ENCODE measurements at places on chromosomes 5 and 9.

DNA sequence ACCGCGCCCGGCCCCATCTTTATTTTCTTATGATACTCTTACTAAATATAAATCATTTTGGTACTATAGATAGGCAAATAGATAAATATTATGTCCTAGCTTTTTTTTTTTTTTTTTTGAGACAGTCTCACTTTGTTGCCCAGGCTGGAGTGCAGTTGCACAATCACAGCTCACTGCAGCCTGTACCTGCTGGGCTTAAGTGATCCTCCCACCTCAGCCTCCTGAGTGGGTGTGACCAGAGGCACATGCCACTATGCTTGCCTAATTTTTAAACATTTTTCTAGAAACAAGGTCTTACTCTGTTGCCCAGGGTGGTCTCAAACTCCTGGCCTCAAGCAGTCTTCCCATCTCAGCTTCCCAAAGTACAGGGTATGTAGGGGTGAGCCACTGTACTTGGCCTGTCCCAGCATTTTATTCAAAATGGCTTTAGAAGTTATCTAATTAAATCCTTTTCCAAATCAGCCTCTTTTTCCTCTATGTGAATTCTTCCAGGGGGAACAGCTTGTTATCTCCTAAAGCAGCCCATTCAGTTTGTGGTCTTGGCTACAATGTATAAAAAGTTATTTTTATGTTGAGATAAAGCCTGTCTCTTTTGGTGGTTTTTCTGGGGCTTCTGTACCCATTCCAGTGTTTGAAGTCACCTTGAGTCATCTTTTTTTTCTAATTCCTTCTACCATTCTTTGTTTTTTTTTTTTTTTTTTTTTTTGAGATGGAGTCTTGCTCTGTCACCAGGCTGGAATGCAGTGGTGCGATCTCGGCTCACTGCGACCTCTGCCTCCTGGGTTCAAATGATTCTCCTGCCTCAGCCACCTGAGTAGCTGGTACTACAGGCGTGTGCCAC is 12.1 kb downstream of the MELK start:
- no peak for DNase-seq

DNA sequence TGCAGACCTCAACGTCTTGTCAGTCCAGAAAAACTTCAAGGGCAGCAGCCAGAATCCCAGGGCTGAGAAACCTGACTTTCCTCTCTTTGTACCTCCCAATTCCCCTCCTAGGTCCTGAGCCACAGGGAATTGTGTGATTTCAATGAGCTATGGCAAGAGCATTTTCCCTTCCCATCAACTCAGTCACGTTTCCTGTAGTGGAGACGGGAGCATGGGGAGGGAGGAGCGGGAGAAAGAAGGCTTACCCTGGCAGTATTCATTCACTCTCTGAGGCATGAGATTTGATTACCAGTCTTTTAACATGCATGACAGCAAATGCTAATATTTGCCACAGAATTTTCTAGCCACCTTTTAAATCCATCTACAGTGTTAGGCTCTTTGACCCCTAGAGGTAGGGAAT is 109.4 kb upstream of the TBCA start:
- DNase-seq = no peak

GRCh38 chr5:139383275-139383992 is at the start of gene SLC23A1:
Gene SLC23A1 (minus strand): TSS chr5:139383297. CDS start chr5:139383253, 44 bp downstream.
- DNase-seq = no peak

DNA sequence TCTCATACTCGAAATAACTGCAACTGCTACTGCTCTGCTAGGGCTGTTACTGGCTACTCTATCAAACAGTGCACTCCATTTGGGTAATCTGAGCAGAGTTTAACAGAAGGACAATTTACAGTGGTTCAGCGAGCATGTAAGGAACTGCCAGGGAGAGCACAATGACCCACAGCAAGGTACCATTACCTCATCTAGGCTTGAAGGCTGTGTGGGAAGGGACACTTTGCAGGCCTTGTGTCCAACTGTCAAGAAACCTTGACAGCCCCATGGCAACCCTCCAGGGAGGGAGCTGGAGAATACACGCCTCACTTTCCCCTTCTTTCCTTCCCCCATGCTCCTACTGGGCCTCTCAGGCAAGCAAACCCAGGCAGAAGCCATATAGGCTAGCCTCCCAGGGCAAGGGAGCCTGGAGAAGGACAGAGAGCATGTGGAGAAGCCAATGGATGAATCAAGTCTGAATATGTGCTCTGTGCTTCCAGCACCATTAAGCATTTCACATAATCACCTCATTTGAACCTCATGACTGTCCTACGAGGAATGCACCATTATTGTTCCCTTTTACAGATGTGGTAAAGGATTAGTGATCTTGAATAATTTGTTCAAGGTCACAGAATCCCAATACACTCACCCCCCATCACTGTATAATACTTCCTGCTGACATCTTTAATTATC is 49.9 kb upstream of the JAK2 start:
- no peak for DNase-seq

DNA sequence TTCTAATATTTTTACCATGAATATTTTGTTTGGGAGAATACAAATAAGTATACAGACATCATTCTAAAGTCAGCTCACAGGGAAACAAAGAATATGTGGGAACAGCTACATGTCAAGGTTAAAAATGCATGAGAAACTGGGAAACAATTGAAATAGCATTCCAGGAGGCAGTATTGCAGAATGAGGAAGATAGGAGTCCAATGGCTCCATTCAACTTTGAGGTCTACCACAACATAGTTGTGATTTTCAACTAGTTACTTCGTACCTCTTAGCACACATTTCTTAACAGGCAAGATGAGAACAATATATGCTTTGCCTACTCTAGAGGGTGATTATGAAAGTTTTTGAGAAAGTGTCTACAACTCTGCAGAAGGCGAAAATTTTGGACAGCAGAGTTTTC is 35.2 kb upstream of the CAST start:
- DNase-seq = no peak

GRCh38 chr5:167684251-167684650 is 607.2 kb upstream of the WWC1 start:
- no peak for DNase-seq

DNA sequence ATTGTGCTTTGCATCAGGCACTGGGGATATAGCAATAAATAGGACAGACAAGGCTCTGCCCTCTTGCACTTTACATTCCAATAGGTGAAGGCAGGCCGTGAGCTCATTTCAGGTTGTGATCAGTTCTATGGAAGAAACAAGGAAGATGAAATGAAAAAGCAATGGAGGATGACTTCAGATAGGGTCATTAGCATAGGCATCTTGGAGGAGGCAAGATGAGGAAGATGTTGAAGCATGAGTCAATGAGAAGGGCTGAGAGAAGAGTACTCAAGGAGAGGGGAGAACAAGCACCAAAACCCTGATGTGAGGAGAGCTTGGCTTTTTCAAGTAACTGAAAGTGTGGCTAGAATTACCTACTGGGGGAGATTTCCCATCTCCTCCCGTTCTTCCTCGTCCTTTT is 5.0 kb upstream of the SPARC start:
- no peak for DNase-seq

DNA sequence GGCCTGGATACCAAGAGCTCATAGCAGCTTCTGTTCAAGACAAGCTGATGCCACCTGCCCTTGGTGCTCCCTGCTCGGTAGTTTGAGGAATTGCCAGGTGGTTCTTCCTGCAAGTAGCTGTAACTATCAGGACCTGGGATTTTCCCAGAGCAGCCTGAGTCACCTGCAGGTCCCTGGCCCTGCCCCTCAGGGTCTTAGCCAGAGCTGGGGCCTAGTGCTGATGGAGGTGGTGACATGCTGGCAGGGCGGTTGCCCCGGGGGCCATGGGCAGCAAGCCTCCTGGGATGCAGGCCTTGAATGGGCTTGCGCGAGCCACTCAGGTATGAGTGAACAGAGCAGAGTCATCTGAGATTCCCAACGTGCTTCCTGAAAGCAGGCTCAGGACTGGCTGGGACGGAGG is 262.3 kb downstream of the HSPA4 start:
- no peak for DNase-seq

DNA sequence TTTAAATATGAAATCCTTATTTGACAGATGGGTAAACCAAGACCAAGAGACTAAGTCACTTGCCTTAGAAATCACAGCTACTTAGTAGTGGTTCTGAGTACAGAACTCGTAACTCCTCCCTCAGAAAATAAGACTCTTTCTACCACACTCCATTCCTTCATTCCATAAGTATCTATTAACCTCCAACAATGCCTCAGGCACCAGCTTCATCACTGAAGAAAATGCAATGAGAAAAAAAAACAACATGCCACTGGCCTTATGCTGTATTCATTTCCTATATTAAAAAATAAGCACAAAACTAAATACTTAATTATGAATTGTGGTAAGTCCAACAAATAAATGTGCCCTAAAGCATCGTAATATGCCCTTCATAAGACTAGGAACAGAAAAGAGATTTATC is 13.5 kb upstream of the FREM1 start:
- no peak for DNase-seq

DNA sequence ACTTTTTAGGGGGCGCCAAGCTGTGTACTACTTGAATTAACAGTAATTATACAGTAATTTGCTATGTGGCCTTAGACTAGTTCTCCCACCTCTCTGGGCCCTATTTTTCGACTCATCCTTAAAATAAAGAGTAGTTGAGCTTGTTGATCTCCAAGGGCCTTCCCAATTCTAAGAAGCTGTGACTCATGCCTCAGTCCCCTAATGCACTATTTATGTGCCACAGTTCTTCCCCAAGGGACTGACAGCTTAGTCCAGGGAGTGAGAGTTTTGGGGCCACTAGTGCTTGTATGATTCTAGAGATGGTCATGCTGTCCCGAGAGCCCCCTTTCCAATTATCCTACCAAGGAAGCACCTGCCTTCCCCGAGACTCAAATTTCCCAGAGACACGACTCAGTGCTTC is 149.7 kb downstream of the PAPPA start:
- DNase-seq = no peak

DNA sequence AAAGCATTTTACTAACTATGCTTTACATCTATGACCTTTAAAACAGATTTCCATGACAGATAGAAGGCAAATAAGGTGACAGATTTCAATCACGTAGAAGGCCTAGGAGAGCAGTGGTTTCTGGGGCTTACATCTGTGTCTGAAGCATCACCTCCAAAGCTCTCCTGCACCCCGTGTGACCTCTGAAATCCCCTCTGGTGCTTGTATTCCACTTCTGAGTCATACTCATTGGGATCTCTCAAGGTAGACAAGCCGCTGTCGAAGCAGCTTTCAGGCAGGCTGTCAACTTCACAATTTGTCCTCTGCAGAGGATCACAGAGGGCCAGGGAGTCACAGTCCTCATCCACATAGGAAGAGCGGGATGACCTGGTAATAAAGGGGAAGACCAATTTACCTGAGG is 62.2 kb downstream of the RASEF start:
- DNase-seq = no peak

DNA sequence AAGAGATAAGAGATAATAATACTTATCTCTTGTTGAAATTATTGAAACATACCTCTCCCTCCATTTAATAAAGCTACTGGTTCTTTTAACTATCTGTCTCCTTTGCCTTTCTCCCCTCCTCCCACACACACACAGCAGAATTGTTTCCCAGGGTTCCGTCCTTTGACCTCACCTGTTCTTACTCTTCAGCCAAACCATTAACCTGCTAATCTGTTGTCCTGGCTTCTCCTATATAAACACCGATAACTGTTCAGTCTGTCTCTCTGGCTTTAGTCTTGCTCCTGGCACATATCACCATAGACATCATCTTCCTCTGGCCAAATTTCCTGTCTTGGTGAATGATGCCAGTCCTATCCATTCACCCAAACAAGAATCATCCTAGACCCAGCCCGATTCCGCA is 7.7 kb downstream of the RHOBTB3 start:
- DNase-seq = no peak

DNA sequence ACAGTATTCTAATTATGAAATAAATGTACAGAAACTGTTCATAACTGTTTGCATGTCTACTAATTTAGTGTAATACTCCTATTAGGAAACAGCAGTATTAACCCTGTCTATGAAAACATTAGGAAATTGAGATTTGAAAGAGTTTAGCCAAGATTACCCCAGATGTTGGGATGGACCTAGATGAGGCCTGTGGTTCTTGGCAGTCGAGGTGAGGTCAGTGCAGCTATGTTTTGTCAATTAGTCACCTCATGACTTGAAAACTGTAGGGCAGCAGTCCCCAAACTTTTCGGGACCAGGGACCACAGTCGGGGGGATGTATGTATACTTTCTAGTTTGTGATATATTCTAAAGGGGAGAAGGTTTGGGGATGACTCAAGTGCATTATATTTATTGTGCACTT is 4.7 kb downstream of the LNPEP start:
- no peak for DNase-seq

GRCh38 chr5:107149243-107150005 is 521.3 kb downstream of the EFNA5 start:
- DNase-seq = no peak

- DNase-seq = no peak
These were observed 188.7 kb downstream of the EBF1 start for GRCh38 chr5:158910782-158911692.

- no peak for DNase-seq
These were observed 10.8 kb downstream of the SAXO1 start for GRCh38 chr9:19022206-19022605.

GRCh38 chr5:95142145-95142544 is 142.7 kb downstream of the MCTP1 start:
- DNase-seq = no peak

- no peak for DNase-seq
These were observed 839 bp downstream of the MED27 start for GRCh38 chr9:132078699-132079356.

- no peak for DNase-seq
These were observed 159.6 kb downstream of the NXNL2 start for GRCh38 chr9:88694625-88695024.

DNA sequence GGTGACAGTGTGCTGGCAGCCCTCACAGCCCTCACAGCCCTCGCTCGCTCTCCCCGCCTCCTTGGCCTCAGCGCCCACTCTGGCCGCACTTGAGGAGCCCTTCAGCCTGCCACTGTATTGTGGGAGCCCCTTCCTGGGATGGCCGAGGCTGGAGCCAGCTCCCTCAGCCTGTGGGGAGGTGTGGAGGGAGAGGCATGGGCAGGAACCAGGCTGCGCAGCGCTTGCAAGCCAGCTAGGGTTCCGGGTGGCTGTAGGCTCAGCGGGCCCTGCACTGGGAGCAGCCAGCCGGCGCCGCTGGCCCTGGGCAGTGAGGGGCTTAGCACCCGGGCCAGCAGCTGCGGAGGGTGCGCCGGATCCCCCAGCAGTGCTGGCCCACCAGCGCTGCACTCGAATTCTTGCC is 177.0 kb downstream of the MSX2 start:
- DNase-seq = no peak

GRCh38 chr5:1799110-1799601 is 481 bp downstream of the MRPL36 start:
- DNase-seq = peak; percentile 68
